ENCODE measurements at places on chromosomes 4 and X.

DNA sequence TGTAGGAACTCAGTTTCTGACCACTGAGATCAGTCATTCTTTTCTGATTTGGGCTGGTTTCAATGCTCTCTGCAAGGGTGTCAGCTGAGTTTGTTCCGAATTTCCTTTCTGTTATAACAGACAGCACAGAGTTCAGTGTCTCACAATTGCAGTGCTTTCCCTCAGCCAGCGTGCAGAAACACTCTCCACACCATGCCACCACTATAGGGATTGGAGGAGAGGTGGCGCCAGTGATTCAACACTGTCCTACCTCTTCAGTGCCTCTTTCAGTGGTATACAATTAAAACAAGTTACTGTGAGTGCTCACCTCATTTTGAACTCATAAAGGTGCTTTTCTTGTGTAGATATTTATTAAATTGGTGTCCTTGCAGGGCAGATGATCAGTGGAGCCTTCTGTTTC lies 413.2 kb upstream of the CXorf51B start:
- DNase-seq = no peak

DNA sequence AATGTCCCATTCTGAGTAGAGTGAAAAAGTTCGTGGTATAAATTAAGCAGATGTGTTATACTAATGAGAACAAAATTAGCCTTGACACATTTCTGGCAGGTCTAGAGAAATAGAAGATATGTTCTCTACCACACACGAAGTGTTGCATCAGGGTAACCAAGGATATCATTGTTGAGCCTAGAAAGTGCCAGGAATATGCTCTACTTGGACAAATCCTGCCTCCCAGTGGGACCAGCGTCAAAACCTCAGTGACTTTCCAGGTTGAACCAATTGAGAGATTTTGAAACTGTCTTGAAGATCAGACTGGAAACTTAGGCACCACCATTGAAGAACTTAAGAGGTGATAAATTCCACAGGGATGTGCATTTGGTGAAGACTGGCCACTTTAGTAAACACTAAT lies 115.9 kb downstream of the HPGD start:
- DNase-seq = no peak

GRCh38 chr4:113147498-113148111 lies 98.2 kb downstream of the ANK2 start:
- DNase-seq = no peak

DNA sequence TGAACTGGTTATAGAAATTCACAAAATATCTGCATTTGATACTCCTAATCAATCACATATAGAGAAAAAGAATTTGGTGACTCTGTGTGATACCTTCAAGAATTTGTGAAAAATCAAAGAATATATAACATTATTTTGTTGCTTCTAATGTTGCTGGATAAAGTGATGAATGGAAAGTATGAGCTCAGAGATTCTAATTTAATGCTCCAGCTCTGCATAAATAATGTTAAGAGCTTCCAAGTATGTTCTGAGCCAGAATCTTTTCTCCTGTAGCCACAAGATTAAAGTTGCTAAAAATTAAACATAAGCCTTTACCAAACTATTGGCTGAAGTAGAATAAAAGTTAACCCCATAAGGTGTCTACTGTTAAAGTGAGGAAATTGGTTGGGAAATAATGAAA lies 294.7 kb upstream of the CT83 start:
- DNase-seq = no peak

DNA sequence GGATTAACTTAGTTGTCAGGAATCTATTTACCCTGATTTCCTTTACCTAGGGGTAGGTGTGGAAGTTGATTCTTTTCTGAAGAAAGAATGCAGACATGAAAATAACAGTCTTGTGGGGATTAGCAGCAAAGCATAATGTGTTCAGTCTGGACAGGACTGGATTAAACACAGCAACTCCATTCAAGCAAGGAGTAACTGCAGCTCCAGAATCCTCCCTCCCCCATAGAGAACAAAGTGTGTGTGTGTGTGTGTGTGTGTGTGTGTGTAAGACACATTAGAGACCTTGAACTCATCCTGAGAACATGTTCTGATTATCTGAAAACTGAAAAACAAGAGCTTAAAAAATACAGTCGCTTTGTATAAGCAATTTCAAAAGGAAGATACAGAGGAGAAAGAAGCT lies 9.3 kb downstream of the C4orf54 start:
- DNase-seq = no peak

GRCh38 chrX:71103110-71103983 lies 3.2 kb downstream of the CXorf65 start:
- DNase-seq = no peak

Data from fibroblast of skin of left quadriceps (primary cell).